H1 (cell line): ENCODE measurements at places on chromosomes 4 and X. TPM values are rescaled to one million over a fixed set of nuclear protein-coding genes. Genes with fewer than 3 reads are reported as not detected.
A peak's percentile ranks its signal among the peaks of the same experiment; 100 is the strongest.

Gene TKTL2
- polyA plus RNA-seq, result not detected in 2 replicates

DNA sequence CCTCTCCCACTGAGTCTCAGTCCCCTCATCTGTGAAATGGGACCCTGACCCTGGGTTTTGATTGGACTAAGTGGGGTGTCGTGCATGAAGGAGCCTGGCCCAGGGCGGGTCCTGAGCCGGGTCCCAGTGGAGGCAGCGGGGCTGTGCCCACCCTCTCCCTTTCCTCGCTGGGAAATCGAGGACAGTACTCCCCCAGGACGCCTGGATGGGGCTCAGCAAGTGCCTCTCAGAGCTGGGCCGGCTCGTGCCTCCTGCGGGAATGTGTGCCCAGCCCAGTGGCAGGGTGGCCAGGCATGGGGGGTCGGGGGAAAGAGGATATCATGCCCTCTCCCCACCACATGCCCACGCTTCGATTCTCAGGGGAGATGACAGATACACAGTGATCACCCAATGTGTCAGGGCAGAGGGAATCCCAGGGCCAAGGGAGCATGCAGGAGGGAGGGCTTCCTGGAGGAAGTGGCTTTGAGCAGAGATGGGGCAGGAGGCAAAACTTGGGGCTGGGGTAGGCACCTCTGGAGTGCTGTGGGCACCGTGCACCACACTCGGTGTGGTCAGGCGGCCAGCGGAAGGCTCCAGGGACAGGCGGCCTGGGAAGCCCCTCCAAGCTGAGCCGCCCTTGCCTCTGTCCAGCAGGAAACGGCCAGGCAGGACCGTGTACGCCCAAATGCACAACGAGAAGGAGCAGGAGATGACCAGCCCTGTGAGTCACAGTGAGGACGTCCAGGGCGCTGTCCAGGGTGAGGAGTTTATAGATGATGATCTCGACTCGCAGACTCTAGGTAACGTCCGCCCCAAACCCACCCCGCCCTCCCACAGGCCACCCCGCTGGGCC, 203.0 kb downstream of the AFAP1 start:
- DNase-seq, result no peak

- no peak for DNase-seq
Measured at GRCh38 chr4:53511014-53511413, 80.3 kb downstream of the LNX1 start.

DNA sequence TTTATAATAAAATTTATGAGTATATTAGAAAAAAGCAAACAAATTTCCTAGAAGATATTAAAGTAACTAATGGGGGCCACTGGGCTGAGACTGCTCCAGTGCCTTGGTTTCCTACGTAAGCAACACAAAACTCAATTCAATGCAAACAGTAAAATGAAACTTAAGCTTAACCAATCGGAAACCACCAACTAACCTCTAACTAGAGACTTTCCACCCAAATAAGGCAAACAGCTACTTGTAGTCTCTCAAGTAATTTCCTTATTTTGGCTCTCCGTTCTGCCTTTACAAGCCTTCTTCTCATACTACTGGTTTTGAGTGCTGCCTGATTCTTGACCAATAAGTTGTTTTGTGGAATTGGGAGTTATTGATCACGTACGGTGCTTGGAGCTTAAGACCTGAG, 167.3 kb upstream of the VEGFC start:
- DNase-seq, result no peak

DNA sequence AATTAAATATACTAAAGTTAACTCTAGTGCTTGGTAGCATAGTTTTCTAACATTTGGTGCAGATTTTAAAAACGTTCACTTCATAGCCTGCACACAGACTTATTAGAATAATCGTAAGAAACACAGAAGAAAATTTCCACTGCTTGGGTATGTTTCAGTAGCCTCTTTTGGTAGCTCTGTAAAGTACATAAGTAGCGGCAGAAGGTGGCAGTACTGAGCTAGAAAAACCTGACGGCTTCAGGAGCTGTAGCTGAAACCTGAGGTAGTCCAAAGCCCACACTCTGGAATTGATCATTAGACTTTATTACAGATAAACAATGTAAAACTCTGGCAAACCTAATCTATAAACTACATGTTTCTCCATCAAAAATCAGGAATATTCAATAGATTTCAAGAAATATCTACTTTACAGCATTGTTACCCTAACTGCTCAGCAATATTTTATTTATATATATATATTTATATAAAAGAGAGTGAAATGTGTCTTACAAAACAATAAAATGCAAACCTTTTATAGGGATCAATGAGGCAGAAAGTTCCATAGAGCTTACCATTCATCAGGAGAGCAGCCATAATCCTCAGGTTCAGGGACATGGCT, 88.2 kb downstream of the ATP8A1 start:
- DNase-seq, result peak; percentile 54

GRCh38 chr4:146978641-146979040, 33.0 kb upstream of the TTC29 start:
- DNase-seq, result no peak

DNA sequence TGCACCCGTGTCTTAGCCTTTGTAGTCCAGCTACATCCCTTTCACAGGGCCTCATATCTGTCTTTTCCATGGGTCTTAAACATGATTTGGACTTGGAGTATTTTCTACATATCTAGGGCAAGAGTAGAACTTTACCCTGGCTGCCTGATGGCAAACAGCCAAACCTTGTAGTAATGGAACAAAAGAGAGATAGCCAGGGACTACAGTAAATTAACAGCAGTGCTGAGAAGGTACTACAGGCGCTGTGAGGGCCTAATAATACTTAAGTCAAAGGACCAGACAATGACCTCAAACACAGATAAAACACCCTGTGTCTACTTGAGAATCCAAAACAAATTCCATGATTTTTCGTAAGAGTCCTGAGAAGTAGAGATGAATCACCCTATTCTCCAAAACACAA, 111.0 kb upstream of the WDR17 start:
- no peak for DNase-seq

DNA sequence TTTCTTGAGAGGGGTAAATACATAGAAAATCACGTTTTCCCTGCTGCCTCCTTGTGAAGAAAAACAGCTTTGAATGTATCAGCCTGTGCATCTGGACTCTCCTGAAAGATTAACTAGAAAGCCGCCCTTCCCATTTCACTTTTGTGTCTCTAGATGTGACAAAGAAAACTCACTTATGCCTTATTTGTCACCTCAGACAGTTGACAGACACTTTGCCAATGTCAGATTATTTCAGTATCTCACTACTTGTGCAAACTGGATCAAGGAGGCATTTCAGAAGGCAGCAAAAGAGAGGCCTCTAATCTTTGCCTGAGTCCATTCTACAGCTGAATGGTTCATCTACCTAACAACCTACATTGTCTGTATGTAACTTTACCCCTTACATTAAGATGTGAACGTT, 754.9 kb downstream of the RPA4 start:
- no peak for DNase-seq

DNA sequence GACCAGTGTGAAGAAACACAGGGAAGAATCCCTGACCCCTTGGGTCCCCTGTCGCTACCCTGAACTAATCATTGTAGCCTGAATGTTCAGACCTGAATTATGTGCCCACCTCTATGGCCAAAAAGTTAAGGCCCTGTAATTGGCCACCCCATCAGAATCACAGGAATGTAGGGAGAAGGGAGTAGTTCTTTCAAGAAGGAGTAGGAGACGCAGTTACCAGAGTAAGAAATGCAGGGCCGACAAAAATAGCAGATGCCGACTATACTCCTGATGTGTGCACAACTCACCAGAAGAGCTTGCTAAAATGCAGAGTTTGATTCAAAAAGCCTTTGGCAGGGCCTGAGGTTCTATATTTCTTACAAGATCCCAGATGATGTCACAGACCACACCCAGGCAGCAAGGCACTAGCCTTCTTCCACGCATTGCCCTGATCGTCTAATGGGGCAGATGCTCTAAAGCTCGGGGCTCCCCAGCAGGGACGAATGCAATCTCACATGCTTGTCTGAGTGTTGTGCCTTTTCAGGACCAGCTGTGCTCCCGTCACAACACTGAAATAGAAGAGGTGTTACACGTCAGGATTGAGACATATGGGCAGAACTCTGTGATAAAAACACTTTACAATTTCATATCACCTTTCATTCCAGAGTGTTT, 161.0 kb upstream of the FAM241A start:
- DNase-seq, result no peak

Gene RAB40A
- 0.21 and 0.28 TPM in 2 replicates for polyA plus RNA-seq

Gene GPC4
- polyA plus RNA-seq, result 46.8 and 52.0 TPM in 2 replicates

Gene LDOC1
- polyA plus RNA-seq, result 19.1 and 35.9 TPM in 2 replicates

Gene CRLF2
- 0.06 and 0.08 TPM in 2 replicates for polyA plus RNA-seq
